ENCODE measurements at places on chromosomes 4 and X.
A peak's percentile ranks its signal among the peaks of the same experiment; 100 is the strongest.

GRCh38 chr4:185142912-185143600 lies at the start of gene SLC25A4:
Gene SLC25A4, plus strand, starts transcription at chr4:185143266. Its CDS starts 107 bp downstream, at chr4:185143373.
- DNase-seq: peak; percentile 74

- no peak for DNase-seq
Measured at GRCh38 chrX:13298836-13299235, 21.0 kb downstream of the ATXN3L start.

GRCh38 chr4:23741681-23742191 lies 148.1 kb downstream of the PPARGC1A start:
- DNase-seq: no peak

DNA sequence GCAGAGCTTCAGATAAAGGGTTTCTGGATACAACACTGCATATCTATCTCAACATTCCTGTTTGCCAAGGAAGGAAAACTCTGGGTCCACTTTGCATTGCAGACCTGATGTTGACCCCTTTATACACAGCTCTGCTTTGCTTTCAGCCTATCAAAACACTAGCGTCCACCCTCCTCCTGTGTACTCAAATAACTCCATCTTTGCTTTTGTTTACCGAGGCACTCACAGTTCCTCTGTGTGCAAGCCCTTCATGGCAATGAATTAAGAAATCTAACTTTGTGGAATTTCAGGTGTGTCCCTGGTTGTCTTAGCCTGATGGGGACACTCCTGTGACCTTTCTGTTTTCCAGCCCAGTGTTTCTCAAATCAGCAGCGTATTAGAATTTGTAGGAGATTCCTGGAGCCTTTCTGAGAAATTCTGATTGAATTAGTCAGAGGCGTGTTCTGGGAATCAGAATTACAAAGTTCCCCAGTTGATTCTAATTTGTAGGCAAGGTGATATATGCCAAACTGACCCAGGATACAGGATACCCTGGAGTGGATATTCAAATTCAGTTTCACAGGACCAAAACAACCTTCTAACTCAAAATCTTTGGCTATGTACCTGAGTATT lies 68.6 kb downstream of the DTHD1 start:
- DNase-seq: no peak

- DNase-seq: peak; percentile 57
Measured at GRCh38 chrX:41759817-41760216, 35.8 kb downstream of the GPR82 start.

DNA sequence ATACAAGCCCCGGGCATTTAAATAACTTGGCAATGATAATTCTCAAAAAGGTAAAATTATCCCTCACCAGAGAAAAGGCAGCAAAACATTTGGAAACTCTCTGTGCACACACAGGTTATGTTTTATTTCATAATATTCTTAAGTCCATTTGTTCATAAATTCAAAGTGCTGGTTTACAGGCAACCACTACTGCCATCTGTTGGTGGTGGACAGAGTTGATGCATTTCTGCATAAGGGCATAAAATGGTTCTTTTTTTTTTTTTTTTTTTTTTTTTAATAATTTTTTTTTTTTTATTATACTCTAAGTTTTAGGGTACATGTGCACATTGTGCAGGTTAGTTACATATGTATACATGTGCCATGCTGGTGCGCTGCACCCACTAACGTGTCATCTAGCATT lies 31.5 kb upstream of the IL21 start:
- DNase-seq: peak; percentile 70

GRCh38 chr4:76459291-76459723 lies 24.3 kb downstream of the SHROOM3 start:
- DNase-seq: no peak

- DNase-seq: peak; percentile 22
Measured at GRCh38 chrX:106802063-106802387, 448 bp upstream of the TBC1D8B start.

DNA sequence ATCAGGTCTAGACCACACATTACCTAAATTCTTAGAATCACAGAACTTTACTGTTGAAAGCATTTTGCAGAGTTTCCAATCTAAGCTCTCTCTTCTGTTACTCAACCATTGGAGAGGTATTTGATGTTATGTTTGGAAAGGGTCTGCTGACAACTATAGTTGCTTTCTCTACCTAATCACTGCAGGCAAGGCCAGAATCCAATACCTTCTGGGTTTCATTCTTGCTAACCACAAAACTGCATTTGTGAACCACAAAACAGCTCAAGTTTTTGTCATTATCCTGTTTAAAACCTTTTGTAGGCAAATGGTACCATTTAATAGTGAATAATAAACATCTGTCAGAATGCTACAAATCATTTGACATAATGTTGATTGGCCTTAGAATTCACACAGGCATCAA lies 380.1 kb downstream of the GASK1B start:
- DNase-seq: no peak
